ENCODE measurements at places on chromosomes 2 and 18. TPM values are rescaled to one million over a fixed set of nuclear protein-coding genes. Genes with fewer than 3 reads are reported as not detected.

The ASXL3 gene
- total RNA-seq = 0.98 TPM

The CAD gene
- total RNA-seq = 17.3 TPM

The INPP4A gene
- total RNA-seq = 35.4 TPM

The ALPI gene
- total RNA-seq = not detected

The PLB1 gene
- total RNA-seq = 5.6 TPM

The NAT8 gene
- not detected for total RNA-seq

The EMILIN1 gene
- 25.6 TPM for total RNA-seq

The CBLN2 gene
- not detected for total RNA-seq

The CLEC4F gene
- total RNA-seq = 0.88 TPM

The SERPINB13 gene
- total RNA-seq = not detected

The SPC25 gene
- total RNA-seq = 1.1 TPM

The WNT6 gene
- total RNA-seq = 3.3 TPM

The SMPD4 gene
- 50.1 TPM for total RNA-seq

The FECH gene
- total RNA-seq = 37.3 TPM

The PLGLB2 gene
- 5.6 TPM for total RNA-seq

The BCL2 gene
- 82.5 TPM for total RNA-seq

The SGPP2 gene
- 0.32 TPM for total RNA-seq

The ERICH2 gene
- total RNA-seq = not detected

The UGT1A10 gene
- not detected for total RNA-seq

The CDH19 gene
- 0.64 TPM for total RNA-seq

The SLC16A14 gene
- total RNA-seq = 2.1 TPM

The CCDC68 gene
- 8.5 TPM for total RNA-seq

The UGGT1 gene
- total RNA-seq = 57.7 TPM

The ACTG2 gene
- 3.8 TPM for total RNA-seq

The IL1RN gene
- 0.66 TPM for total RNA-seq

The DCC gene
- total RNA-seq = under 0.01 TPM

The ACMSD gene
- not detected for total RNA-seq

The TCF7L1 gene
- 3.4 TPM for total RNA-seq

The LIMS4 gene
- 2.0 TPM for total RNA-seq

The GREB1L gene
- total RNA-seq = 6.6 TPM

The NEU2 gene
- not detected for total RNA-seq

The FNDC4 gene
- 57.7 TPM for total RNA-seq

The OST4 gene
- total RNA-seq = 309 TPM

The TEX44 gene
- not detected for total RNA-seq

The DSG1 gene
- not detected for total RNA-seq

The HOXD12 gene
- not detected for total RNA-seq

The PTPN18 gene
- total RNA-seq = 77.1 TPM

The SP9 gene
- total RNA-seq = 0.80 TPM

The C2orf68 gene
- 26.6 TPM for total RNA-seq

Data from breast epithelium (tissue), 4 donors.